Kidney glomerular epithelial cell (primary cell): ENCODE measurements at places on chromosomes 11 and 22.

DNA sequence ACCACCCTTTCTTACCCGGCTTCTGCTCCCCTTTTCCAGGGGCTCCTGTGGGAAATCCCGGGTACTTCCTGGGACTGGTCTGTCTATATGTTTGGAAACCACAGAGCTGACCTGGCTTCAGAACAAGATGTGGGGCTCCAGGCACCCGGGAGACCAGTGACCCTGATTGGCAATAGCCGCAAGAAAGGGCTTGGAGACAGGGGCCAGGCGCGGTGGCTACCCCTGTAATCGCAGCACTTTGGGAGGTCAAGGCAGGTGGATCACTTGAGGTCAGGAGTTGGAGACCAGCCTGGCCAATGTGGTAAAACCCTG, 3.2 kb upstream of the NEAT1 start:
- DNase-seq = no peak

DNA sequence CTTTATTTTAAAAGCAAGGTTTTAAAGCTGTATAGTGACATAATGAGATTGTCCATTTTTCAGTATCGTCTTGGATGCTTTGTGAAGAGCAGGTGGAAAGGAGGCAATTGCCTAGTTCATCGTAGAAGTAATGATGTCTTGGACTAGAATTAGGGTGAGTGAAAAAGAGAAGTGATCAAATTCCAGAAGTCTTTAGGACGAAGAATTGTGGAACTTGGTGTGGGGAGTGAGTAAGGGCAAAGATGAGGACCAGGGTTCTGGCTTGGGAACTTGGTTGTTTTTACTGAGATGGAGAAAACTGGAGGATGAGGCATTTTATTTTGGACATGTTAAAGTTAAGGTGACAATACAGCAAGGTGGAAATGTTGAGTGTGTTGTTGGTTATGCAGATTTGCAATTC, 1.2 kb downstream of the ILK start:
- DNase-seq = no peak

GRCh38 chr11:105361651-105362050, 222.1 kb upstream of the CARD18 start:
- DNase-seq = no peak

GRCh38 chr11:72788241-72788640, 5.6 kb downstream of the STARD10 start:
- no peak for DNase-seq

GRCh38 chr11:3170756-3171650, 5.9 kb upstream of the OSBPL5 start:
- no peak for DNase-seq

GRCh38 chr11:100740440-100740839, 53.4 kb downstream of the ARHGAP42 start:
- DNase-seq = peak; percentile 8

DNA sequence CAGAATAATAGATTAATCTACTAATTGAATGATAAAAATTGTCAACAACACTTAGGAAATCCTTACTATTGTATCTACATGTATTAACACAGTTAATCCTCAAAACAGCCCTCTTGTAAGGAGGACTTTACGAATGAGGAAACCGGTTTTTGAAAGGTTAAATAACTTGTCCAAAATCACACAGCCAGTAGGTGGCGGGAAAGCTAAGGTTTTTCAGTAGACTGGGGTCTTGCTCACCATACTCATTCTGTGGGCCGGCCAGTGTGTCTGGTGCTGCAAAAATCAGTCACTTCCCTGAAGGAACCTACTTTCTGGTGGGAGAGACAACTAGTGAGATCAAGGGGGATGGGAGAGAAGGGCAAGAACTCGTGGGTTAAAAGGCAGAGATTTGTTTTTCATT, 3.8 kb downstream of the DCPS start:
- DNase-seq = no peak

DNA sequence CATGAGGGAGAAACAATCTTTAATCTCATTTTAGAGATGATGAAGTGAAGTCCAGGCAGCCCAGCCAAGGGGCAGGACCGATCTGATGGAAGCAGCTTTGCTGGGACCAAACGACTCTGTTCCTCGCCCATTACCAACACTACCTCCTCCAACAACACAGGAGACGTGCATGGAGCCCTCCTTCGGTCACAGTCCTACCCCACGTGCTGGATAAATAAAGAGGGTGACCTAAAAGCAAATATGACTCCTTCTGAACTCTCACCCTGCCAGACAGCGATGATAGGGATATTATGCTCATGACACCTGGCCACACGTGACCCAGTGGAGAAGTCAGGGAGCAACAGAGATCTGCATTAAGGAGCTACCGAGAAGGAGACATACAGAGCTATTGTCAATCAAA, 26.0 kb downstream of the SCGB1A1 start:
- no peak for DNase-seq

- DNase-seq = no peak
These were observed 3.1 kb downstream of the DMC1 start for GRCh38 chr22:38566726-38567504.

- no peak for DNase-seq
These were observed 15.1 kb downstream of the SCGB1A1 start for GRCh38 chr11:62433904-62434276.

- DNase-seq = no peak
These were observed 17.9 kb upstream of the FGF19 start for GRCh38 chr11:69721745-69722144.

GRCh38 chr11:48150213-48150612, 66.4 kb upstream of the OR4B1 start:
- DNase-seq = no peak

DNA sequence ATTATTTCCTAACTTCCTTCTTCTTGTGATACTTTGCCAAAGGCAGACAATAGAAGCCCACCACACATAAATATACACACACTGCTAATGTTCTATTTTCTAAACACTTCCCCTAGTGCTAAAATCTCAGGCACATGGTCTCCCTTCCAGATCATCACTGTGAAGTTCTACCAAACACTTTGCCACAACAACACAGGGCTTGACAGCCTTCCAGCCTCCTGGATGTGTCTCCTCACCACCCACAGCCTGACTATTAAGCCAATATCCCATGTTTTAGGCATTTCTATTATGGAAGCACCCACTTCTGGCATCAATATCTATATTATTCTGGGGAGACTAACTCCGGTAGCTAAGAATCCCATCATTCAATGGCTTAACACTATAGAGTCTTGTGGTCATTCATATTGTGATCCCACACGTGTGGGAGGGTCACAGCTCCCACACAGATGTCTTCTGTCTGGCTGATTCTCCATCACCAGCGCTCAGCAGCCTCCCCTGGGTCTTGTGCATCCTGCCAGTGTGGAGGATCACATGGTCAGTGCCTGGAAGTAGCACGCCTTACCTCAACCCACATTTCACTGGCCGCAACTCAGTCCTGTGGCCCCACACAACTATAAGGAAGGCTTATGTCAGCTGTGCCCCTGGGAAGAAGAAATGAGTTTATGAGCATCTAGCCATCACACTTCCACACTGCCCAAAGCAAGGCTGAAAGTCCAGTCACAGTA, 29.0 kb downstream of the SPATA19 start:
- no peak for DNase-seq

DNA sequence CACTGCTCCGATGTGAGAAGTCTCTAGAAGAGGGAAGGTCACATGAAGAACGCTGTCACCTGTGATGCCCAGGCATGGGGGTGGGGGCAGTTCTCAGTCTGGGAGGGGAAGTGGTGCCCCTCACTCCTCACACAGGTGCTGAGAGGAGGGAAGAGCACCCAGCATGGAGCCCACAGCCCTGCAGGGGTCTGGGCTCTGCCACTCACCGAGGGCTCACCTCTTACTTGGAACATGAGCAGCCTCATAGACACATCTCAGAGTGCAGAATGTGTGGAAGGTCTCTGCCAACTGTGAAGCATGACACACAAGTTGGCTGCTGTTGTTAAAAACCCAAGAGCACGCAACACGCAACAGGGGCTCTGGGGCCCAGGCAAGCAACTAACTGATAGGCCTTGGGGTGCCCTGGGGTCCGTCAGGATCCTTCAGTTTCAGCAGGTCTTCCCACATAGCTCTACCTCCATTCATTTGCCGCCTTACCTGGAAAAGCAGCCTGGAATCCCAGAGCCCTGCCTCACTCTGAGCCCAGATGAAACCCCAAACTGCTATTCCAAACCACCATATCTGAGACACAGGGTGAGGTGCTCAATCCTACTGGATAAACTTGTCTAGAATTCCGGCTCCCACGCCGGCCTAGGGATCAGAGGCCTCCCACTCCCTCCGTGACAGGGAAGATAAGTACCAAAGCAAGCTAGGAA, 17.5 kb upstream of the TMPRSS4 start:
- DNase-seq = no peak

- DNase-seq = no peak
These were observed 7.7 kb downstream of the CREB3L1 start for GRCh38 chr11:46285173-46285572.

DNA sequence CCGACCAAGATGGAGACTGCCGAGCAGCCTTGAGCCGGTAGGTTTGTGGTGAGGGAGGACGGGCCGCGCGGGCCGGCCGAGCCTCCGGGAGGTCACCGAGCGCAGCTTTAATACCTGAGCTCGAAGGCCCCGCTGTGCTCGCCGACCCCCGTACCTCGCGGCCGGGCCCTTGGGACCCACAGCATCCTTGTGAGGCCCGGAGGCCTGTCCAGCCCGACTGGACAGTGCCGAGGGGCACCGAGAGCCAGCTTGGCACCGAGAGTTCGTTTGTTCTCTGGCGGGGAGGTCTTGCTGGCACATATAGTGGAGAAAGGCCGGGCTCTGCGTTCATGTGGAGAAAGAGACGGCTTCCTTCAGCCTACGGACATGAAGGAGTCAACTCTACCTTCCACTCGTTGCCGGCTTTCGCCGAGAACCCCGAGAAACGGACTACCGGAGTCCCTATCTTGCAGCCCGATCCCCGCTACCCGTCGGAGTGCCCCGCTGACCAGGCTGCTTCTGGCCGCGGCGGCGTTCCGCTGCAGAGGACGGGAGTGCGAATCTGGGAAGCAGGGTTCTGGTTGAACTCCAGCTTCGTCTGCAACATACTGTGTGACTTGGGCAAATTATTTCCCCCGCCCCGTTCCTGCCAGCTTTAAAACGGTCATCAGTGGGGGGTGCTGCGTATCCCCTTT, 349 bp downstream of the TSSC4 start:
- DNase-seq = no peak

- no peak for DNase-seq
These were observed 64.2 kb upstream of the SLN start for GRCh38 chr11:107776062-107776461.

DNA sequence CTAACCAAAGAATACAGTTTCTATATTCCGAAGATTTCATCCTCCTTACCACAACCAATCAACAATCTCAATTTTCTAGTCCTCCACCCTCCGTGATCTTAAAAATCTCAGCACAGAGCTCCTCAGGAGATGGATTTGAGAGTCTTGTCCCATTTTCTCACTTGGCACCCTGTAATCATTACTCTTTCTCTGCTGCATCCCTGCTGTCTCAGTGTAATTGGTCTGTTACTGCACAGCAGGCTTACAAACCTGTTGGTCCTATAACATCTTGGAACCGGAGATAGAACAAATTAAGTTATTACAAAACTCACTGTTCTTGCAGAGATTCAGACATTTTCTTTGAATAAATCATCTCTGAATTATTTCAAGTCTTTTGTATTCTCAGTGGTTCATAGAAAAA, 1227.2 kb downstream of the JRKL start:
- DNase-seq = no peak

DNA sequence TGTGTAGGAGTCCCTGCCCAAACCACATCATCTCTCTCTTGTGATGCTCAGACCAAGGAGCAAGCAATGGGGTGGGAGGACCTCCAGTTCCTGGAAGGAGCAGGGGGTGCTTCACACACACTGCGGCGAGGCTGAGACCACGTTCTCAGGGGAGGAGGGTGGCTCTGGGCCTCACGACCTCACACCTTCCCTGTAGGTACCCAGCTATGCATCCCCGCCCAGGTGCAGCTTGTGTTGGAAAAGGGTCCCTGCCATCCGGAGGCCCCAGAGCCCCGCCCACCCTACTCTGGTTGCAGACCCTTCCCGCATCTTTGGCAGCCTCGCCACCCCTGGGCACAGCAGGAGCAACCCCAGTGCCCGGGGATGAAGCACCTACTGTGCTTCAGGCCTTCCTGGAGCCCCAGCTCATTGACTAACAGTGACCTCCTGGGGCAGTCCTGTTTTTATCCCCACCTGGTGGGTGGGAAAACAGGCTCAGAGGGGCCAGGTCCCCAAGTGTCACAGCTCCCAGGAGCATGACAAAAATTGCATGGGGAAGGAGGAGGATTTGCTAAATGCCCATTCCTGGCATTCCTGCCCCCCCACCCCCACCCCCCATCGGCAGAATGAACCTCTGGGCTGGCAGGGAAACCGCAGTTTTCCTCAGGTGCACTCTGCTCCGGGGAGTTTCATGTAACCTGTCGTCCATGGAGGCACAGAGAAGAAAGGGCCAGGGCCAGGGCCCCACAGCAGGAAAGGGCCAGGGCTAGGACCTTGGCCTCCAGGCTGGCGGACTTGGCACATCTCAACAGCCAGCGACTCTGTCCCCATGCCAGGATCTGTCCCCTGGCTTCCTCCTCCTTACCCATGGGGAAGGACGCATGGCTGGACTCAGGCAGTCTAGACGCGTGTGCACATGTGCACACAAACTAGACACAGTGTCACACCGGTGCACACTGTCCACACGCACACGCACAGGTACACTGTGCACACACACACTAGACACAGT, 81.0 kb downstream of the IGLL1 start:
- DNase-seq = no peak

DNA sequence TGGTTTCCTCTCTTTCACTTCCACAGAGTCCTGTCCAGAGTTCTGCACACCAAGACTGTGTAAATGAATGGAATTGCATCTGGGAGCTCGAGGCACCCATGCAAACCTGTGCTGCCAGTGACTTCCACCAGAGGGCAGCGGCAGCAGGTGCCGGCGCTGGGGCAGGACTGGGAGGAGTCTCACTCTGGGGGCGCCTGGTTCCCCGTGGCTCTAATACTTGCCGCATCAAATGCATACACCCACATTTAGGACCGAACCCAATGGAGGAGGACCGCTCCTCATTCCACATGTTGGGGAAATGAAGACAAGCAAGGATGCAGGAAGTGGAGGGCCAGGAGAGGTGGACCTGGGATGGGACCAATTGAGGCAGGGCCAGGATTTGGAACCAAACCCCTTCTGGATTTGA, 1.1 kb upstream of the CD6 start:
- DNase-seq = no peak

GRCh38 chr11:128735935-128736605, 42.2 kb downstream of the FLI1 start:
- DNase-seq = no peak

DNA sequence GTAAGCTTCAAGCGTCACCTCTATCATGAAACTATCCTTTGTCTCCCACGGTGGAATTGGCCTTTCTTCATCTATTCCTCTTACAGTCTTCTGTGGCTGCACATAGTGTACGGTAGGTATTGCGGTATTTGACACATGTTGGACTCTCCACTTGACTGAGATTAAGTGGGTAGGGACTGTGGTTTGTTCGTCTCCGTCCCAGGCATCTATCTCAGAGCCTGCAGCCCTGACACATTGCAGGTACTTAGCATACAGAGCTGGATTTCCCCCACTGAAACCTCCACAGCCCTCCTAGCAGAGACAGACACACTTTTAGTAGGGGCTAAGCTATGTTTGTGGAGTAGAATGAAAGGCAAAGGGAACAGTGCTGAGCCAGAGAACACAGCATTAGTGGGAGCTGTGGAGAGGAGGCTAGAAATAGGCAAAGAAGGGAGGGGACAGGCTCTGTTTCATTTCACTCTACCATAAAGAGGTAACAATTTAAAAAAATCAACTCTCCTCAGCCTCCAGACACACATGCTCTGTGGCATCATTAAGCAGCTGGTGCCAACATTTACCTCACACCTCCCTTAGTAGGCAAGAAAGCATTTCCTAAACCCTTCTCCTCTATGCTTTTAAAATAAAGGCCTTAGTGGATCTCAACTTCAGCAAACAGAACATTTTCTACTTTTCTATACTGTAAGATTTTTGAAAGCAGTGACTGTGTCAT, 277.5 kb downstream of the KIRREL3 start:
- no peak for DNase-seq
